Activated naive CD8-positive, alpha-beta T cell treated with anti-CD3 and anti-CD28 coated beads, Interleukin-2, amount 50 U/mL, for 24 hours (primary cell): ENCODE measurements at places on chromosomes 1 and 21.

- H3K36me3 ChIP-seq = no peaks in the 10 kb centered on the region
- no peak for DNase-seq
- peaks cover 8% of the 10 kb centered on the region for H3K27me3 ChIP-seq
- H3K4me1 ChIP-seq = peaks cover 3% of the 10 kb centered on the region
- peak overlapping the region; percentile 24 for H3K4me3 ChIP-seq
Observed at GRCh38 chr1:3454811-3455618, 550 bp downstream of the ARHGEF16 start.

DNA sequence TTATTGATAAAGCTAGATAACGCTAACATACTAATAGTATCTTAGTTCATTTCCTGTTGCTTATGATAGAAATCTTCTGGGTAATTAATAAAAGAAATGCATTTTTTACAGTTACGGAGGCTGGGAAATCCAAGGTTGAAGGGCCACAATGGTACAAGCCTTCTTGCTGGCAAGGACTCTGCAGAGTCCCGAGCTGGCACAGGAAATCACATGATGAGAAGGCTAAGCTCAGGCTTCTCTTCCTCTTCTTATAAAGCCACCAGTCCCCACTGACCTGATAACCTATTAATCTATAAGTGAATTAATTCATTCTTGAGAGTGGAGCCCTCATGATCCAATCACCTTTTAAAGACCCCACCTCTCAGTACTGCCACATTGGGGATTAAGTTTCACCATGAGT lies 82.6 kb downstream of the GPR161 start:
- no peak overlapping the region for H3K27ac ChIP-seq
- no peak overlapping the region for H3K4me3 ChIP-seq
- no peaks in the 10 kb centered on the region for H3K27me3 ChIP-seq
- peaks cover 8% of the 10 kb centered on the region for H3K36me3 ChIP-seq
- H3K4me1 ChIP-seq = no peaks in the 10 kb centered on the region

- DNase-seq = no peak
- no peak overlapping the region for H3K27ac ChIP-seq
- no peaks in the 10 kb centered on the region for H3K27me3 ChIP-seq
- H3K36me3 ChIP-seq = no peaks in the 10 kb centered on the region
Observed at GRCh38 chr1:3581296-3582036, 29.8 kb downstream of the MEGF6 start.

- H3K36me3 ChIP-seq = no peaks in the 10 kb centered on the region
- H3K27me3 ChIP-seq = peaks cover 5% of the 10 kb centered on the region
- H3K4me1 ChIP-seq = no peaks in the 10 kb centered on the region
Observed at GRCh38 chr1:18249631-18250030, 142.0 kb downstream of the IGSF21 start.

- H3K4me1 ChIP-seq = no peaks in the 10 kb centered on the region
- no peak overlapping the region for H3K4me3 ChIP-seq
- H3K36me3 ChIP-seq = peaks cover 2% of the 10 kb centered on the region
- H3K27ac ChIP-seq = no peak overlapping the region
Observed at GRCh38 chr1:19926296-19927129, 3.1 kb upstream of the PLA2G2E start.

GRCh38 chr1:63276624-63277023 lies 45.7 kb upstream of the FOXD3 start:
- no peak overlapping the region for H3K27ac ChIP-seq
- no peak for DNase-seq
- no peaks in the 10 kb centered on the region for H3K36me3 ChIP-seq
- peaks cover 11% of the 10 kb centered on the region for H3K27me3 ChIP-seq

- no peaks in the 10 kb centered on the region for H3K36me3 ChIP-seq
- H3K27ac ChIP-seq = no peak overlapping the region
- no peak overlapping the region for H3K4me3 ChIP-seq
- no peak for DNase-seq
Observed at GRCh38 chr1:94349853-94350252, 68.3 kb upstream of the ABCD3 start.

DNA sequence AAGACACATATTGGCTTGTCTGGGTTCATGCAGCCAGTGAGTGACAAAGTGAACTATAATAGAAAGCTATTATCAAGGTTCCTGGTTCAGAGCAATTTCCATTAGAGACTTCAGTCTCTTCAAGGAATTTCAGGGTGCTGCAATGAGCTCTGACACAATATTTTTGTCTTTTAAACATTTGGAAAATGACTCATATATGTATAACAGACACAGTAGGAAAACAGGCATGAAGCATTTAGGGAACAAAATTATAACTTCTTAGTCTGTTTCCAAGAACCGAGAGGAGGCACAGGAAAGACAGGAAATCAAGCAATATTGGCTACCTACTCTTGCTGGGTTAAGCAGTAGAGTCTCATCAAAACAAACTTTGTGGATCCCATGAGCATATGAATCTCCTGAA lies 170.4 kb downstream of the PTPRC start:
- H3K4me1 ChIP-seq = no peaks in the 10 kb centered on the region
- DNase-seq = no peak
- peaks cover 3% of the 10 kb centered on the region for H3K36me3 ChIP-seq
